Lung (tissue), 17 donors: ENCODE measurements at places on chromosomes 12 and 14. TPM values are rescaled to one million over a fixed set of nuclear protein-coding genes. Genes with fewer than 3 reads are reported as not detected.

The EFCAB11 gene
- total RNA-seq: 13.0 TPM

The FGD4 gene
- total RNA-seq: 64.6 TPM

DNA sequence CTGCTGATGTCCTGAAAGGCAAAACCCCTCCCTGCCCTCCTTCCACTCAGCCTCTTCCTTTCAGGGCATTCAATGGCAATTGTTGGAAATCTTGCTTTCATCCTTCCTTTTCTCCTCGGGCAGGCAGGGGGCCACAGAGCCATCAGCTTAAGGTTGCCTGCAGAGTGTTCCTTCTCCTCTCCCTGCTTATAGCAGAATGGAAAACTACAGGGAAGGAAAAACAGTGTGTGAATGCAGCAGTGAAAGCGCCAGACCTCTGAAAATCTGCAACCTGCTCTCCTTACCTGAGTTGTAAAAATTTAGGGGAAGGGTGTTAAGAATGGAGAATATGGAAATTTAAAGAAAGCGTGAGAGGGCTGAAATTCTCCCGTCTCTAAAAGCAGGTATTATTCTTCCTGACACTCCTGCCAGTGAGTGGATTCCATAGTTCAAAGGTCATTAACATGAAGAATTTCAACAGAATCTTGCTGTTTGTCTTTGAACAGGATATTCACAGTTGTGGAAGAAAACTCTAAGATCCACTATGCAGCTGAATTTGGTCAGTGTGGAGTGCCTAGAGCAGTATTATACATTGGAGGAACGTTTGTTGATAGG lies 348.8 kb downstream of the KCNH5 start:
- DNase-seq: no peak

The RNASE1 gene
- 773 TPM for total RNA-seq

DNA sequence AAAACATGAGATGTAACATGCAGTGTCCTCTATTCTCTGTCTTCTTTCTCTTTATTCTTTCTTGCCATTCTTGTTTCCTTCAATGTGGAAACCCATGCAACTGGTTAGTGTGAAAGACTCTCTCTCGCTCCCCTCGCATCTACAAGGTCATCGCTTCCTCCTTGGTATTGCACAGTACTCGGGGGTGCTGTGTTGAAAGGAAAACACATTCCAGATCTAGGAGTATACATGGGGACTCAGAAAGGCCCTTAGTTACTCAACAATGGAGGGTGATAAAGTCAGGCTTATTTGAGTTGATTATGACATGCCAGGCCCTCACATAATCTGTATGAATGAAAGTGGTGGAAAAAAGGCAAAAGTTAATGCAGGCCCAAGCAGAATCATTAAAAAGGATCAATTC lies 75.5 kb upstream of the OVCH1 start:
- DNase-seq: no peak

DNA sequence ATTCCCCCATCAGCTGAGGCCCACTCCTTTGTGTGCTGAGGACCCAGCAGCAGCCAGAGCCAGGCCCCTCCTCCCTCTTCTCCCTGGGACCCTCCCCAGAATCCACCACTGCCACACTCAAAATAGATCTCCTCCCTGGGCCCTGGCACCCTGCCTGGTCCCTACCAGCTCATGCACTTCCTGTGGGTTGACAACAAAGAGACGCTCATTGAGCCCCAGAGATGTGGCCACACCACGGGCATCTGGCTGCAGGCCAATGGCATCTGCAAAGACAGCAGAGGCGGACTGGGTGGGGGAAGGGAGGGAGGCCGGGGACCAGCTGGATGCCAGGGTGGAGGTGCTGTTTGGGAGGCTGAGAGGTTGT lies 16.0 kb upstream of the ENDOU start:
- DNase-seq: peak; percentile 52

The RNU4-1 gene
- 2,200 TPM for total RNA-seq

The KRT73 gene
- total RNA-seq: not detected

DNA sequence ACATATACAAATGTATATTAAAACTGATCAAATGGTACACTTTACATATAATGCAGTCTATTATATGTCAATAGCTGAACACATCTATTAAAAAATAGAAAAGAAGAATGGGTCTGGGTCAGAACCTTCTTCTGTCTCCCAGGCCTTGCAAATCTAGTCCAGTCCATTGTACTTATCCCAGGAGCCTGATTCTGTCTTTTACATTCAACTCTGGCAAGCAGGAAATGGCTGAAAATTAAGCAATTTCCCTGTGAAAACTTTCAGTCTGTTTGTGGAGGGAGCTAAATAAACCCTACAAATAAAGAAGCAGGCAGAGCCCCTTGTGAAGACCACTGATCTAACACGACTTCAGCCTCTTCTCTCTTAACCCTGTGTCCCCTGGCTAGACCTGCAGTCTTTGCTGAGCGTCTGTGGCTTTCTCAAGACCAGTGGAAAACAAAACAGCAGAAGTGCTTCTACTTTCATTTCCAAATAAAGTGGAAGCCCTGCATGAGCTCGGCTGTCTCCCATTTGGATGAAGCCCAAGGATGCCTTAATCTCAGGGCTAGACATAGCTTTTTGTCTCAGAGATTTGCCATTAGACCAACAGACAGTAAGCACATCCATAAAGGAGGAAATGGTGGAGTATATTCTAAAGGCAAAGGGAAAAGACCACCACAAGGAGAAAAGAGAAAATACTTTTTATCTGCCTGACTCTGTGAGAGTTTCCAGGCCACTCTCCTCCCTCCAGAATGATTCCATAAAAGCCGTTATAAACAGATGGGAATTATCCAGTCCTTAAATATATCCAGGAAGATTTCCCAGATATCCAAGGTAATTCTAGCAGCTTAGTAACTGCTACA lies 48.2 kb downstream of the CRACR2A start:
- DNase-seq: peak; percentile 21

The MYO1H gene
- not detected for total RNA-seq

DNA sequence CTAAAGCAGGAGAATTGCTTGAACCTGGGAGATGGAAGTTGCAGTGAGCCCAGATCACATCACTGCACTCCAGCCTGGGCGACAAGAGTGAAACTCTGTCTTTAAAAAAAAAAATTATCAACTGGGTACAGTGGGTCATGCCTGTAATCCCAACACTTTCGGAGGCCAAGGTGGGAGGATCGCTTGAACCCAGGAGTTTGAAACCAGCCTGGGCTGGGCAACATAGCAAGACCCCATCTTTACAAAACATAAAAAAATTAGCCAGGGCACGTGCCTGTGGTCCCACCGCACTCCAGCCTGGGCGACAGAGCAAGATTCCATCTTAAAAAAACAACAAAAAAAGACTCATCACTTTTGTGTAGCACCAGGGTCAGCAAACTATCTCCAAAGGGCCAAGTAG lies 7.1 kb upstream of the NANOG start:
- DNase-seq: no peak

The CRY1 gene
- 37.2 TPM for total RNA-seq

GRCh38 chr14:60616461-60616959 lies 32.8 kb downstream of the SIX1 start:
- no peak for DNase-seq

The ESRRB gene
- total RNA-seq: 0.26 TPM

GRCh38 chr12:21989819-21990412 lies 48.7 kb upstream of the ABCC9 start:
- no peak for DNase-seq

GRCh38 chr12:98002887-98003493 lies 512.4 kb upstream of the TMPO start:
- peak; percentile 71 for DNase-seq

DNA sequence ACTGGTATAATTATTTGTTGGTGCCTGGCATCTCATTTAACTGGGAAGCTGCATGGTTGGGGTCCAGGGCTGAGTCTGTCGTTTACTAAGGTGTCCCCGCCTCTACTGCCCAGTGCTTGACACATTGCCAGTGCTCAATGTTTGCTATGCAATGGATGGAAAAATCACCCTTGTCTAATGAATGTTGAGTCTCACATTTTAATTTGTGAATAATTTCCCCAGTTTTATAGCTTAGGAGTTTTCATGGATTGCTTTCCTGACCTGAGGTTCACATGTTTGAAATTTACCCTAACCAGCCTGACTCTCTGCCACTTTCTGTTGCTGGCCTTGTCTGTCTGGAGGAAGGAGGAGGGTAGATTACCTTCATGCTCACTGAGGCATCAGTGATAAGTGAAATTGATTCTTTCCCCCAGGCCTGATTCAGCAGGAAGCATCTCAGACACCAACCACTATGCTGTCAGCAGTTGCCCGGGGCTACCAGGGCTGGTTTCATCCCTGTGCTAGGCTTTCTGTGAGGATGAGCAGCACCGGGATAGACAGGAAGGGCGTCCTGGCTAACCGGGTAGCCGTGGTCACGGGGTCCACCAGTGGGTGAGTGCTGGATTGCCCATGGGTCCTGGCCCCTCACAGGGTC lies 2.4 kb downstream of the DHRS2 start:
- DNase-seq: no peak

The SLC16A7 gene
- total RNA-seq: 22.9 TPM

DNA sequence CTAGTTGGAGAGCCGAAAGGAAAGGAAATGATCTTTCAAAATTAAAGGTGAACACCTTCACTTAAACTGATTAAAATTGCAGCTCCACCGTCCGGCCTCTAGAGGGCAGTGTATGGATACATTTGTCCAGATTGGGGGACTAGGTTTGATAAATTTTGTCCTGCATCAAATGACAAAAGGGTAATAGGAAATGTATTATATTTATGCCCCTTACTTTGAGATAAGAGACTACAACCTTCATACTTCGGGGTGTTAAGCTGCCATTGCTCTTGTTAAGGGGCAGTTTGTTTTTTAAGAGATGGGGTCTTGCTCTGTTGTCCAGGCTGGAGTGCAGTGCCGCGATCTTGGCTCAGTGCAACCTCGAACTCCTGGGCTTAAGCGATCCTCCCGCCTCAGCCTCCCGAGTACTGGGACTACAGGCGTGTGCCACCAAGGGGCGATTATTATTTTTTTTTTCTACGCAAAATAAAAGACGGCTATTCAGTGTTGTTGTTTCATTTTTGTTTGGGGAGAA lies 818 bp upstream of the SUOX start:
- peak; percentile 84 for DNase-seq

The RHOJ gene
- total RNA-seq: 22.9 TPM

GRCh38 chr14:104676130-104676693 lies 13.2 kb upstream of the INF2 start:
- no peak for DNase-seq

The TAS2R42 gene
- total RNA-seq: not detected

GRCh38 chr14:64123241-64123822 lies 170.8 kb downstream of the ESR2 start:
- DNase-seq: no peak

The CBLN3 gene
- 4.9 TPM for total RNA-seq

- no peak for DNase-seq
These were observed 19.4 kb downstream of the PLCZ1 start for GRCh38 chr12:18718462-18718861.

GRCh38 chr12:15033641-15034040 lies 60.8 kb downstream of the PDE6H start:
- DNase-seq: peak; percentile 33

- no peak for DNase-seq
These were observed 395.5 kb downstream of the ZFP36L1 start for GRCh38 chr14:68397371-68397811.

GRCh38 chr12:127716166-127716565 lies 550.8 kb upstream of the TMEM132C start:
- no peak for DNase-seq

The PABPN1 gene
- total RNA-seq: 66.0 TPM

The TPPP2 gene
- total RNA-seq: 0.65 TPM
